ENCODE measurements at places on chromosomes 12 and 14.
A peak's percentile ranks its signal among the peaks of the same experiment; 100 is the strongest.

GRCh38 chr12:91094032-91094662, 17.1 kb downstream of the LUM start:
- DNase-seq: no peak

GRCh38 chr14:84535976-84536375, 994.0 kb upstream of the FLRT2 start:
- no peak for DNase-seq

DNA sequence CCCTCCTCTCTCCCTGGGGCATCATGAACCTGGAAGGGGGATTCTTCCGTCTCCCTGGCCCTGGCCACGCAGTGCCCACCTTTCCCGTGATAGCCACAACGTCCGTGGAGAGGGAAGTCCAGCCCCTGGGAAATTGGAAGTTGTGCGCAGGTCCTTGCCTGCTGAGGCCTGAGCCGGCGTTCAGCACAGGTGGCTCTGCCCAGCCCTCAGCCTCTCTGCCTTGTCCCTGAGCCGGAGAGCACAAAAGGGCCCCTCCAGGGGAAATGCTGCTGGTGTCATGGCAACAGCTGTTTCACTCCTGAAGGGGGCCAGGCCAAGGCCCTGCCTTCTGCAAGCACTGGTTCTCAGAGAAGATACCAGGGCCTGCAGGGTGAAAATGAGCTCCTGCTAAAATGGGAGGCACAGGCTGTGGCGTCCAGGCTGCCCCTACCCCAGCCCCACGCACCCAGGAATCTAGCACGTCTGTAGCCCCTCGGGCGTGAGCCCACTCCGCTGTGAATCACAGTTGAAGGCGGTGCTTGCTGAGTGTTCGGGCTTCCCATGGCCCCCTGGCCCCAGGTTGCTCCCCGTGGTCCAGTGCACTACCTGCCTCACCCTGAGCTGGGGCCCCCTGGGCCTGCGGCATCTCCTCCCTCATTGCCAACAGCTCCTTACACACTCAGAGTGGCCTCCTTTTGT, 149.4 kb downstream of the ADGRD1 start:
- peak; percentile 38 for DNase-seq

DNA sequence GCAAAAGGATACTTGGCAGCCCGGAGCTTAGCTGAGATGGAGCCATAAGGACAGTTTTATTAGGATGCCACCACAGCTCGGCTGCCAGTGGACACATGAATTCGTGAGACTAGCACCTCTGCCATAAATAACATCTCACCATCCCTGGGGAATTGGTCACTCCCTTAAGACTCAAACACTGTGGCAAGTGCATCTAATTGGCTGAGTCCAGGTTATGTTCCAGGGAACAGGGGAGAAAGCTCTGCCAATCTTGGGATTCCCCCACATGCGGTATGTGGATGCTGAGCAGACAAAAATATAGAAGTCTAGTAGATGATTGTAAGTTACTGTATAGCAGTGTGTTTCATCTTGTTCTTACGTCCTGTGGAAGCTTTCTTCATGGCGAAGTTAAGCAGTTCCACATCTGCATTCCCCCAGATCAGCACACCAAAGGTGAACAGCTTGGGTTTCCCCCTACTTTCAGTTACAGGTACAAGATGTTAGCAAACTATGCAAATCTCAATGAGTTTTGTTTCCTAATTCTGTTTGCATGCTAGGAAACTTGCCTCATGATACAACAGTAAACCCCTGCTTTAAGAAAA, 131.1 kb downstream of the ETV6 start:
- no peak for DNase-seq

DNA sequence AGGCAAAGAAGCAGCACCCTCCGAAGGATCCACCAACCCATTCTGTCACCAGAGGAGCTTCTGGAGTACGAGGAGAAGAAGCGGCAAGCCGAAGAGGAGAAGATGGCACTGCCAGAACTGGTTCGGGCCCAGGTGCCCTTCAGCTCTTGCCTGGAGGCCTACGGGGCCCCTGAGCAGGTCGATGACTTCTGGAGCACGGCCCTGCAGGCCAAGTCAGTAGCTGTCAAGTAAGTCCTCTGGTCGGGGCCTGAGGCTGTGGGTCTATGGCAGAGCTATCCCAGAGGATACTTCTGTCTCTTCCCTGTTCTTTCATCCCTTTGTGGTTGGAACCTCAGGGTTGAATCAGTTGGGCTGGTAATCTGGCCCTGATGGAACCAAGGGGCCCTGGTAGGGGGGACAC, 5.9 kb upstream of the TPI1 start:
- DNase-seq: no peak

DNA sequence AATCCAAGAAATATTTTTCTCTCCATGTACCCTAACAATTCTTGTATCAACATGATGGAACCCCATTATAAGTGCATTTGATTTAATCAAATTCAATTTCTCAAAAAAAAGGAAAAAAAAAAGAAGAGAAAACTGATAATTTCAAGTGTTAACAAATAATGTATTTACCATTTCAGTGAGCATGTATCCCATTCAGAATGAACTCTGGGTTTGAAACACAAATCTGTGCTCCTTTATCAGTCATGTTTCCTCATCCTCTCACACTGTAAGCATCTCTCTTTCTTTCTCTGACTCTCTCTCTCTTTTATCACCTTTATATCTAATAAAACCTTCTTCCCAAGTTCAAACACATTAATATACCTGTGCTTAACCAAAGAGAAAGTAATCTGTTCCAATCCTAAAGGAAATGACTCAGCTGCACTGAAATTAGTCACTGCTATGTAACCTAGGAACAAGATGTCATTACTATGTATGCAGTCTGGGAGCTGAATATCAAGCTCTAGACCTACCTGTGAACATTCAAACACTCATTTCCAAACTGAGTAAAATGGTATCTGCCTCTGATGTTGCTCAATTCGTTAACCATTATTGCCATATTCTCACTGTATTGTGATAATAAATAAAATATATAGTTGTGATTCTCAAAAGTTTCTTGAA, 135.0 kb upstream of the LRIG3 start:
- DNase-seq: no peak
